ENCODE measurements at places on chromosomes 12 and 14. TPM values are rescaled to one million over a fixed set of nuclear protein-coding genes. Genes with fewer than 3 reads are reported as not detected.

DNA sequence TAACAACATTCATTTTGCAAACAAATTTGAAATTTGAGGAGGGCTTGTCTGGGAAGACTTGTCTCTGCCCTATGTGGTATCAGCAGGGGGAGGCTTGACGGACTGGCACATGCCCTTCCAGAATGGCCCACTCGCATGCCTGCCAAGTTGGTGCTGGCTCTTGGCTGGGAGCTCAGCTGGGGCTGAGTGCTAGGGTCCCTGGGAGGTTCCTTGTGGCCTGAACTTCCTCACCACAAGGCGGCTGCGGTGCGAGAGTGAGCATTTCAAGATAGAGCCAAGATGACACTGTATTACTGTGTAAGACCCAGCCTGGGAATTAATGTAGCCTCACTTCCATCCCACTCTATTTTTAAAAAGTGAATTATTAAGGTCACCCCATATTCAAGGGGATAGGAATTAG is 271.6 kb upstream of the PLEKHG7 start:
- no peaks in the 10 kb centered on the region for H3K36me3 ChIP-seq
- no peak overlapping the region for H3K4me3 ChIP-seq
- DNase-seq: no peak
- no peak overlapping the region for H3K27ac ChIP-seq
- no peaks in the 10 kb centered on the region for H3K4me1 ChIP-seq
- no peaks in the 10 kb centered on the region for H3K27me3 ChIP-seq

DNA sequence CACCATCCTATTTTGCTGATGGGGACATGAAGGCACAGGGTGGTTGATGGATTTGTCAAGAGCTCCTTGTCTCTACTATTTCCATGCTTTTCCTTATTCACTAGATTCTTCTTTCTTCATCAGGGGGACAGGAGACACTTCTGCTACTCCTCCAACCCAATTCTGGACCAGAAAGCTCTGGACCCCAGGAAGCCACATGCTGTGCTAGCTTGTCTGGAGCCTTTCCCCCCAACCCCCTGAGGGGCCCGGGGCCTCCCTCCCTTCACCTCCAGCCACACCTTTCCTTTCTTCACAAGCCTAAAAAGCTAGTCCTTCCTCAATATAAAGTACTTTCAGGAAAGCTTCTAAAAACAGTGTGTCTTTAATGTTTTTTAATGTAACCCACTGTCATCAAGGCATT is 75.1 kb upstream of the CAPRIN2 start:
- H3K4me3 ChIP-seq: no peak overlapping the region
- H3K27ac ChIP-seq: no peak overlapping the region
- H3K27me3 ChIP-seq: peaks cover 5% of the 10 kb centered on the region
- no peak for DNase-seq
- H3K4me1 ChIP-seq: no peaks in the 10 kb centered on the region

The ABCC9 gene
- polyA plus RNA-seq: 19.2 TPM

GRCh38 chr12:51216642-51217041 is 1.2 kb downstream of the POU6F1 start:
- no peaks in the 10 kb centered on the region for H3K27me3 ChIP-seq
- no peak for DNase-seq
- peak overlapping the region; percentile 77 for H3K4me3 ChIP-seq

The MED6 gene
- polyA plus RNA-seq: 41.5 TPM

The TMEM132C gene
- polyA plus RNA-seq: 31.5 TPM

The KRT80 gene
- polyA plus RNA-seq: 0.59 TPM

The IL26 gene
- not detected for polyA plus RNA-seq

The CLEC9A gene
- 1.2 TPM for polyA plus RNA-seq

The TMPRSS12 gene
- polyA plus RNA-seq: 0.06 TPM

The ESPL1 gene
- polyA plus RNA-seq: 13.4 TPM

- peak overlapping the region; percentile 85 for H3K27ac ChIP-seq
- H3K4me3 ChIP-seq: peak overlapping the region; percentile 46
- H3K4me1 ChIP-seq: peaks cover 39% of the 10 kb centered on the region
- no peak for DNase-seq
Measured at GRCh38 chr14:105487449-105487985, 831 bp downstream of the CRIP1 start.

DNA sequence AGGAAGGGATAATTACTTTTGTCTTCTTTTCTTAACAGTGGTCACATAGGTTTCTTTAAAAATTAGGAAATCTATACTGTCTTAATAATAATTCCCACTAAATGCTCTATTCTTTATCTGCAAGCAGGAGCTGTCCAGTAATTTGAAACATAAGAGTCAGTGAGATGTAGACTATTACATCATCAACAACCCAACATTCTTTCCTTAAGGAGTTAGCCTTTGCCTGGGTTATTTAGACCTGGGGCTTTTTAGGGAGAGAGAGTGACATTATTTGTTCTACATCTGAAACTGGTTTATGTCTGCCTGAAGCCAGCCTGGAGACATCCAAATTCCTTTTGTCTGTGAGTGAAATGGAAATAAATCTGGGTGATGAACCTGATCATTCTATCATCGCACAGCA is 294.4 kb downstream of the TMTC2 start:
- H3K4me1 ChIP-seq: no peaks in the 10 kb centered on the region
- H3K27ac ChIP-seq: no peak overlapping the region
- H3K27me3 ChIP-seq: no peaks in the 10 kb centered on the region
- H3K36me3 ChIP-seq: no peaks in the 10 kb centered on the region
- no peak for DNase-seq

DNA sequence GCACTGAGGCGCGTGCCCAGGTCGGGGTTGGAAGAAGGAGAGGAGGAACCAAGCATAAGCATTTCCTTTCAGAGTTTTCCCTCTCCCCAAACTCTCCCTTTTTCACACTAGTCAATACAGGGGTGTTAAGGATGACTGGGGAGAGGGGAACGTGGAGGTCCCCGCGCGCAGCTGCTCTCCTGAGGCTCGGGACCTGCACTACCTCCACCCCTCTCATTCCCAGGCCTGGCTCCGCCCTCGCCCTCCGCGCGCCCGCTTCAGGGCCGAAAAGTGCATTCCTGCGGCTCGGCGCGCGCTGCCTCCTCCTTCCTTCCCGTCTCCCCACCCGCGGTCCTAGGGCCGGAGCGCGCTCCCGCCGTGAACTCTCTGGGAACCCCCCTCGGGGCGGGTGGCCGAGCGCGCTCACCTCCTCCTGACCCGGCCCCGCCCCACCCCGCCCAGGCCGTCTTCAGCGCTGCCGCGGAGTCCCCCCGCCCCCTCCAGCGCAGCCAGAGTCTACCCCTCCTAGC is 11.3 kb downstream of the RARG start:
- H3K36me3 ChIP-seq: no peaks in the 10 kb centered on the region
- peaks cover 56% of the 10 kb centered on the region for H3K4me1 ChIP-seq
- H3K4me3 ChIP-seq: peak overlapping the region; percentile 62
- DNase-seq: peak; percentile 99

DNA sequence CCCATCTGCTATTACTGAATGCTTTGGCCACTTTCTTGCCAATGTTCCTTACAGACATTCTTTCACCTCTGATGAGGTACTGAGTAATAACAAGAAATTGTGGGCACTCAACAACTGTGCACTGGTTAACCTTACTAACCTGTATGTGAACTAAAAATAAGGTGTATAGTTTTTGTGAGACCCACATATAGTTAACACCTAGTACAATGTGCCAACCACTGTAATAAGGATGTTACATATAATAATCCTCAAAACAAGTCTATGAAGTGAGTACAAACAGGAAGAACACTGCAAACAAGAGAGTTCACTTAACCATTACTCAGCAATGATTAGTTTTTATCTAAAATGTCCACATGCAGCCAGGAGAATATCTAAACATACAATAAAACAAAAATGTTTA is 4.5 kb downstream of the DDHD1 start:
- no peaks in the 10 kb centered on the region for H3K36me3 ChIP-seq
- no peaks in the 10 kb centered on the region for H3K27me3 ChIP-seq

GRCh38 chr14:98958632-98959031 is 313.4 kb downstream of the BCL11B start:
- H3K4me1 ChIP-seq: no peaks in the 10 kb centered on the region
- no peak for DNase-seq
- H3K4me3 ChIP-seq: no peak overlapping the region
- no peak overlapping the region for H3K27ac ChIP-seq

- H3K4me3 ChIP-seq: no peak overlapping the region
- peak overlapping the region; percentile 84 for H3K27ac ChIP-seq
- H3K36me3 ChIP-seq: no peaks in the 10 kb centered on the region
- H3K4me1 ChIP-seq: peaks cover 30% of the 10 kb centered on the region
- H3K27me3 ChIP-seq: no peaks in the 10 kb centered on the region
Measured at GRCh38 chr12:96501133-96501761, 11.9 kb downstream of the CFAP54 start.

GRCh38 chr14:81805785-81806184 is 272.1 kb upstream of the SEL1L start:
- H3K4me1 ChIP-seq: no peaks in the 10 kb centered on the region
- no peak overlapping the region for H3K4me3 ChIP-seq
- H3K27me3 ChIP-seq: no peaks in the 10 kb centered on the region
- H3K27ac ChIP-seq: no peak overlapping the region

DNA sequence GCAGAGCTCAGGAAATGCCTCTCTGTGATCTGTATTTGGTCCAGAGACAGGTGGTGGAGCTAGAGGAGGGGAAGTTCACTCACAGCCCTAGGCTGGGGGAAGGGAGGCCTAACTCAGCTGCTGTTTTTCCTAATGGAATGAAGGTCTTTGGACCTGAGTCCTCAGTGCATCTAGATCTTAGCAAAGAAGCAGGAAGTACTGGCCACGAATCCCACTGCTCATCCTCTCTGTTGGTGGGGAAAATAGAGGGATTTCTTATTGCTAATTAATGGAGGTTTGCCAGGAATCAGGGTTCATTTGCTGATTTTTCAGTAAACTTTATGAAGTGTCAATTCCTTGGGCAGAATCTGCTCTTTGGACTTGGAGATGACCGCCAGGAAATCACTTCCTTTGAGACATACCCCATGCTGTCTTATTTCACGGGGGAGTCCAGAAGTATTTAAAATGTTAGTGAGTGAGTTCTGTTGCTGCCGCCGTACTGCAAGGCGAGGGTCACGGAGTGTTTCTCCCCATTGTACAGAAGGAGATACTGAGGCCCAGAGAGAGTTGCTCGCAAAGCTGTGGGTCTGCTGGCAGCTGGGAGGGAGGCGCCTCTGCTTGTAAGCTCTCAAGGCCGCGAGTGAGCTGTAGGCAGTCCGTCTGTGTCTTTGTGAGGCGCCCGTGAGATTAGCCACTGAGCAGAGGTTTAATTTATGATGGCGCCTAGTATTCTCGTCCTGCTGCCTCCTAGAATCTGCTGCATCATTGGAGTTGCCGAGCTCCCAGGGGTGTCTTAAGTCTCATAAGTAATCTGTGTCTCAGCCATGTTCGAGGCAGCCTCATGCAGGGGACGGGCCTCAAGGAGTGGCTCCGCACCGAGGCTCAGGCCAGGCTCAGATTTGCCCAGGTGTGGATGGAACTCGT is 88.2 kb downstream of the TSPAN9 start:
- no peak for DNase-seq
- no peaks in the 10 kb centered on the region for H3K36me3 ChIP-seq
- H3K27ac ChIP-seq: no peak overlapping the region
- H3K4me3 ChIP-seq: no peak overlapping the region
- no peaks in the 10 kb centered on the region for H3K27me3 ChIP-seq
- peaks cover 19% of the 10 kb centered on the region for H3K4me1 ChIP-seq

The RPS6KA5 gene
- 9.0 TPM for polyA plus RNA-seq

The ADCY6 gene
- 57.0 TPM for polyA plus RNA-seq

The GLIPR1 gene
- polyA plus RNA-seq: 12.4 TPM

The TMEM121 gene
- polyA plus RNA-seq: 2.7 TPM

The ASCL1 gene
- polyA plus RNA-seq: 6.4 TPM

GRCh38 chr14:69334576-69334975 is 63.5 kb downstream of the ERH start:
- H3K36me3 ChIP-seq: no peaks in the 10 kb centered on the region
- no peak overlapping the region for H3K4me3 ChIP-seq

DNA sequence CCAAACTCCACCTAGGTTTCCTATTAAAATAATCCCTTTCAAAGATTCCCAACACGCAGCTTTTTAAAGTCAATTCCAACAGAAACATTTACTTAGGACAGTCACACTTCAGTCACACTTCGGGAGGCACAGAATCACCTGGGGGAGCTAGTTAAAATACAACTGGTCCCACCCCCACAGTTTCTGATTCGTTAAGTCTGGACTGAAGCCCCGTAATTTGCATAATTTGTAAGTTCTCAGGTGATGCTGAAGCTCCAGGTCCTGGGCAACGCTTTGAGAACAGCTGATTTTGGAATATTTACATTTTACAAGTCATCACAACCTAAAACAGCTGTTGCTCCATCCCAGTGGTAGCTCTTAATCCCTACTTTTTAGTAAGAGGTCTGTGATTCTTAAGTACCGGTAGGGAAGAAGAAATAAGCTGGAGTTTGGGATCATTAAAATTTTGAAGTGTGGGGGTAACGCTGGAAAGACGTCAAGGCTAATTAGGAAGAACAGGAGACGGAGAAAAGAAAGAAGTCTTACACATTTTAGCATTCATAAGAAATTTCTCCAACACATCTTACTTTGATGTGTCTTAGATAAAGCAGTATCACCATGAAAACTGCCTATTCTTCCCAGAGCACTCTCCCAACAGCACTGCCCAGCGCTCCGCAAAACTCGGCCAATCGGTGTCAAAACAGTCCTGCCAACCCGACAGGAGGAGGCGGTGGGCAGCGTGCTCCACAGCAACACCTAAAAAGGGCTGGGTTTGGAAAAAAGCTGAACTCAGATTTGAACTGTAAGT is 1.1 kb downstream of the IPO8 start:
- peak; percentile 57 for DNase-seq
- H3K36me3 ChIP-seq: no peaks in the 10 kb centered on the region
- H3K4me1 ChIP-seq: peaks cover 42% of the 10 kb centered on the region
- peak overlapping the region; percentile 81 for H3K27ac ChIP-seq
- H3K27me3 ChIP-seq: no peaks in the 10 kb centered on the region
- peak overlapping the region; percentile 98 for H3K4me3 ChIP-seq

- no peak overlapping the region for H3K4me3 ChIP-seq
- peaks cover 54% of the 10 kb centered on the region for H3K27me3 ChIP-seq
- H3K27ac ChIP-seq: no peak overlapping the region
- H3K4me1 ChIP-seq: no peaks in the 10 kb centered on the region
Measured at GRCh38 chr12:106598003-106598402, 15.2 kb downstream of the RFX4 start.

- H3K36me3 ChIP-seq: no peaks in the 10 kb centered on the region
- no peaks in the 10 kb centered on the region for H3K27me3 ChIP-seq
- DNase-seq: no peak
- H3K4me1 ChIP-seq: peaks cover 41% of the 10 kb centered on the region
- no peak overlapping the region for H3K4me3 ChIP-seq
- H3K27ac ChIP-seq: no peak overlapping the region
Measured at GRCh38 chr14:90632871-90633270, 183.4 kb downstream of the TTC7B start.

The CCDC175 gene
- 0.56 TPM for polyA plus RNA-seq

DNA sequence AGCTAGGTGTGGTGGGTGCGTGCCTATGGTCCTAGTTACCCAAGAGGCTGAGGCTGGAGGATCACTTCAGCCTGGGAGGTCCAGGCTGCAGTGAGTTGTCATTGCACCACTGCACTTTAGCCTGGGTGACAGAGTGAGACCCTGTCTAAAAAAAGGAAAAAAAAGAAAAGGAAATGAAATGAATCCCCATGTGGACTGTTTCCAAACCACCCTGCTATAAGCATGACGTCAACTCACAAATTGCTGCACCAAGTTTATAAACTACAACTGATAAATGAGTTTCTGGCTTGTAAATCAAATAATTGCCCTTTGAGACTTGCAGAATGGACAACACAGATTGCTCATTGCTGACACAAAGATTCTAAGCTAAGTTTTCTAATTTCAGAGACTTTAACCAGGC is 51.0 kb upstream of the STK38L start:
- no peak overlapping the region for H3K4me3 ChIP-seq
- no peaks in the 10 kb centered on the region for H3K36me3 ChIP-seq
- H3K27me3 ChIP-seq: no peaks in the 10 kb centered on the region
- H3K4me1 ChIP-seq: no peaks in the 10 kb centered on the region
- no peak overlapping the region for H3K27ac ChIP-seq

GRCh38 chr14:77910506-77910905 is 110.6 kb downstream of the ADCK1 start:
- H3K36me3 ChIP-seq: no peaks in the 10 kb centered on the region
- H3K27me3 ChIP-seq: no peaks in the 10 kb centered on the region
- H3K27ac ChIP-seq: no peak overlapping the region
- no peaks in the 10 kb centered on the region for H3K4me1 ChIP-seq

The GYS2 gene
- 0.07 TPM for polyA plus RNA-seq

The CLEC4D gene
- polyA plus RNA-seq: 0.30 TPM

Measured in left lung (tissue), 14 donors.